GM04503 (cell line): ENCODE measurements at places on chromosomes 5 and 9.
A peak's percentile ranks its signal among the peaks of the same experiment; 100 is the strongest.

- no peak for DNase-seq
Observed at GRCh38 chr5:39521098-39521860, 96.5 kb upstream of the DAB2 start.

GRCh38 chr9:4743131-4743875 lies 2.3 kb upstream of the AK3 start:
- DNase-seq: peak; percentile 9

DNA sequence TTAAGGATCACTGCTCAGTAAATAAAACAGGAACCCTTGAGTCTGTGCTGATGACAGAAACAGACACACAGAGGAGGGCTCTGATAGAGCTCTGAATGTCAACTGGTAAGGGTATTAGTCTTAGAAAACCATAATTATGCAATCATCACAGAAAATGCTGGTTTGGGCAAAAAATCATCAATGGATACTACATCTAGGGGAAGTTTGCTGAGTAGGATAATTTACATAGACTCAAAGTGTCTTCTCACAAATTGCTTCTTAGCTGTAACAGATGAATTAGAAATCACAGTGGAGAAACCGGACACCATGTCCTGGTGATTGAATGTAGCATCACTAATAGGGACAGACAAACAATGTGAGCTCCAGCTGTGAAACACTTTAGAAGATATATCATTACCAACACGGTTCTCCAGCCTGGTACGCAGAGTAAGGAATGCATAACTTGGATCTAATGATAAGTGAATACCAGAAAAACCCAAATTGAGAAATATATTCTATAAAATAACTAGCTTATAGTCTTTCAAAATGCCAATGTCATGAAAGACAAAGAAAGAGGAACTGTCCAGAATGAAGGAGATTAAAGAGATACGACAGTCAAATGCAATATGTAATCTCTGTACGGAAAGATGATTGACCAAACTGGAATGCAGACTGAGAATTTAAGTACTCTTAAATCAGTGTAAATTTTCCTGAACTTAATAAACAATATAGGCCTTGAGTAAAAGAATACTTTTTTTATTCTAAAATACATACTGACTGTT lies 17.3 kb downstream of the CHD1 start:
- no peak for DNase-seq

GRCh38 chr5:82489683-82490082 lies 211.5 kb upstream of the RPS23 start:
- DNase-seq: no peak

DNA sequence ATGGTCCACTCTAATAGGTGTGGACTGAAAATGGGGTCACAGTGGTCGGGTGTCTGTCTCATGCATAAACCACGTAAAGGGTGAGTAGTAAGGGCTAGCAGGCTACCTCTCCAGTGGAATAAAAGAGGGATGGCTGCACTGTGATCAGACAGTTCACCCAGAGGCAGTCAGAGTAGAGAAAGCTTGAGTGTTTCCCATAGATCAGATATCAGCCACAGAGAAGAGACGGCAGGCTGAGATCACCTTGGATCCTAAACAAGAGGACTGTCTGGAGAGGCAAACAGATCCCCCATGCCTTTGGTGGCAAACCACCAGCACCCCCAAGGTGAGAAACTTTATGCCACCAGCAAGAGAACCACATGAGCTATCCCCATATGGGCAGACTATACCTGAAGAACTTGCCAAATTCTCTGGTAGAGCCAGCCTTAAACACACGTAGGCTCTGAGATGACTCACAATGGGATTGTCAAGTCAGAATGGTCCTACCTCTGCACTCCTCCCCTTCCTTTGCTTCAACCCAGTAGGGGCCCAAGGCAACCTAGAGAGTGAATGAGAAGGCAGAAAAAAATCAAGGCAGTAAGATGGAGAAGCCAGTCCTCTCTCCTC lies 205.2 kb upstream of the MAP3K1 start:
- no peak for DNase-seq

DNA sequence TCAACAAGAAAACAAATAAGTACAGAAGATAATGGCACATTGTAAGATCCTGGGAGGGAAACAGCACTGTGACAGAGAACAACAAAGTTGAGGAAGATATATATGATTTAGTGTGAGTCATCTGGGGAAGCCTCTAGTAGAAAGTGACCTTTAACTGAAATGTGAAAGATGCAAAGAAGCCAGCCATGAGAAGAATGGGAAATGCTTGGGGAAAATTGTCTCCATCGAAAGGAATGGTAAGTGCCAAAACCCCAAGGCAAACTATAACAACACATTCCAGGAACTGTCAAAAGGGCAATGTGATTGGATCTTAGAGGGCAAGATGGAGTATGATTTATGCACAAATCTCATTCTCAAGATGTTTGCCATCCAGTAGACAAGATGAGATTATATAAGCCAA lies 537.8 kb upstream of the BRINP1 start:
- DNase-seq: no peak

DNA sequence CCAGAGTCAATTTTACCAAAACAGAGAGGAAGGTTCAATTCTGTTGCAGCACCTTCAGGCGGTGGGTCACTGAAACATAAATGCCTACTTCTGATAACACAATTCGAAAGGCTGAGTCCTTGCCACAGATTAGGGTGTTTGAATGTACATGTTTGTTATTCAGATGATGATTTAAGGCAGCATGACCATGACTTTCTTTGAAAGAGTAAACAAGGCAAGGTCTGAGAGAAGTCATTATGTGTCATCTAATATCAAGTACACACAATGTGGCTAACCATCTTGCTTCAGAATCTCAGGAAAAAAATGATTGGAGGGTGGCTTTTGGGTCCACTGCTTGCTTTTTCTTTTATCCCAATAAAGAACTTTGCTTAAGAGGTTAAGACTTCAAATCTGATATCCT lies 457.5 kb downstream of the TAF11L14 start:
- no peak for DNase-seq

GRCh38 chr9:123320814-123321213 lies 35.2 kb upstream of the CRB2 start:
- no peak for DNase-seq

GRCh38 chr5:38329132-38329715 lies 70.9 kb downstream of the EGFLAM start:
- no peak for DNase-seq

- DNase-seq: no peak
Observed at GRCh38 chr5:146539973-146540372, 24.0 kb upstream of the GPR151 start.

GRCh38 chr9:114336157-114336556 lies 6.5 kb downstream of the ORM2 start:
- no peak for DNase-seq

DNA sequence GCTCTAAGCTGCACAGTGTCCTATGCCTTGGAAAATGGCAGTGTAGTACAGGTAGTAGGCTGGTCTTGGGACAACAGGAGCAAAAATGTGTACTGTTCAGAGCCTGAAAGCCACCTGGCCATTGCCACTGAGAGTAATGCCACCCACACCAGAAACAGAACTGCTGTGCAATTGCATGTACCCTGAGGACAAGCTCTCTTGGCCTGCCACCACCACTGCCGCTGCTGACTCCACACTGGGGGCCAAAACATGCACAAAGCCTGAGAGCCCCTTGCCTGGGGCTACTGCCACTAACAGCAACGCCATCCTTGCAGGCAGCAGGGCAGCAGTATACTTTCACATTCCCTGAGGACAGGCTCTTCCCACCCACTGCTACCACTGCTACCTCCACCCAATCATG lies 251.9 kb upstream of the CDH12 start:
- DNase-seq: no peak

DNA sequence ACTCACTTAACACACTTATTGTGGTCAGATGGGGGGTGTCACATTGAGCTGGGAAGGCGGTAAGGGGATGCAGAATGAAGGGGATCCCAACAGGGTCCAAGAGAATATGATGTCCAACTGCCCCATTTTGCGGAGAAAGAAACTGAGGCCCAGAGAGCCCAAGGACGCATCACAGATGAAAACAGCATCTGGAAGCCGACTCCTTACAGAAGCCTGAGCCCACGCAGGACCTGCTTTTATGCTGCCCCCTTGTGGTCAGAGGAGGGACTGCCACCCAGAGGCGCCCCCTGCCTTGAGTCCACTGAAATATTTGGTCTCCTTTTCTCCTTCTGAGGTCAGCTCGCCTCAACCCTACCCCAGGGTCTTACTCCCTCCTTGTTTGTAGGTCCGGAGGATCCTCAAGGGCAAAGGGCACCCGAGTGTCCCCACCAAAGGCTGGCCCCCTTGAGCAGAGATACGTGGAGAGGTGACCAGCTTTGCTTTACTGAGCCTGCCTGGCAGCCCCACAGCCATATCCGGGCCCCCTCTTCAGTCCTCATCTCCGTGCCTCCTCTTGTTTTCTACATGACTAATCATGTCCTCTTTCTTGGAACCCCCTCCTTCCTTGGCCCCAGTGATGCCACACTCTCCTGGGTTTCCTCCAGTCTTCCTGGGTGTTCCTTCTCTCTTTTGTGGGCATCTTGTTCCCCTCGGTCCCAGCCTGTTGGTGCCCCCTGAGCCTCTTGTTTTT lies 30.0 kb upstream of the TTLL11 start:
- no peak for DNase-seq

DNA sequence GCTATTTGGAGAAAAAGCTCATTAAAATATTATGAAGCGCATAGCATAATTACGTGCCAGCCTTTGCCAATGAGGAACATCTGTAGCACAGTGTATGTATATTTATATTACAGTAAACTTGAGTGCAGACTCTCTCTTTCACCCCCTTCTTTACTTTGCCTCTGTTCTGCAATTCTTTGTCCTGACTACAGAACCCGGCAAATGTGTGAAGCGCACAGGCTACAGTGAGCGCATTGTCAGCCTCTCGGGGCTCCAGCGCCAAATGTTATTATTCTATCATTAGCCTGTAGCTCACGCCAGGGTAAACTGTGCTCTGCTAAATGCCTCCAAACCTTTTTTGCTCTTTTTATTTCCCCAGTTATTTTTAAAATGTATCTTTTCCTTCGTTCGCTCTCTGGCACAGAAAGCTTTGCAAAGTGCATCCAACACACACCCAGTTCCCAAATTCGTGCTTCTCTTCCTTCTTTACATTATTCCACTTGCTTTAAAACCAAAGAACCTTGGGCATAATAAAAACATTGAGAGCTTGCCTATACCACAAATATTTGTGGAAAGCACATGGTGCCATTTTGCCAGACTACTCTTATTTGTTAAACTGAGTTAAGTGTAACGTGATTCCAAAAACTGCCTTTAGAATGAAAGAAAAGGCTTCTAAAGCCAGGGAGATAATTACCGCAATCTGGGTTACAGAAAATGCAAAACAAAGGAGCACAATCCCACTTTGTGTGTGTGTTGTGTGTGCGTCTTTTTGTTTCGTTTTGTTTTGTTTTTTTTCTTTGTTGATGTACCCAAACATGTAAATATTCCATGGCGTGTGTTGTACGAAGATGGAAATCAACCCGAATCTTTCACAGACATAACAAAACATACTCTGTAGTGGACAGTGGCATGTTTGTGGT lies 164.1 kb upstream of the MPDZ start:
- DNase-seq: no peak

GRCh38 chr5:121987685-121988073 lies 25.9 kb downstream of the SRFBP1 start:
- DNase-seq: no peak

GRCh38 chr5:157121709-157122108 lies 12.9 kb upstream of the HAVCR2 start:
- no peak for DNase-seq

DNA sequence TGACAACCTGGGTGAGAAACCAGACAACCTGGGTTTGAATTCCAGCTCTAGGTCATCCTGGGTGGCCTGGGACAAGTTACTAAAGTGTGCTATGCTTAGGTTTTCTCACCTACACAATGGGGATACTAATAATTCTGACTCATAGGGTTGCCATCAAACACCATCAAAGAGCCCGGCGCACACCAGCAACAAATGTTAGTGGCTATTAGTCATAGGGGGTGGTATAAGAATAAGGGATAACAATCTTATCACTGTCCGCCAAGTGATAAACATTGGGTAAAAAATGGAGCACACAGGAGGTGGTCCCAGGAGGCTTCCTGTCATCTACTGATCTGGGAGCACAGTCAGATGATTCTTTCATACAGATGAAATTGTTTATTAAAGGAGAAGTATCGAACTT lies 61.4 kb upstream of the AFAP1L1 start:
- no peak for DNase-seq

GRCh38 chr9:134040781-134041648 lies 15.7 kb downstream of the BRD3OS start:
- no peak for DNase-seq

DNA sequence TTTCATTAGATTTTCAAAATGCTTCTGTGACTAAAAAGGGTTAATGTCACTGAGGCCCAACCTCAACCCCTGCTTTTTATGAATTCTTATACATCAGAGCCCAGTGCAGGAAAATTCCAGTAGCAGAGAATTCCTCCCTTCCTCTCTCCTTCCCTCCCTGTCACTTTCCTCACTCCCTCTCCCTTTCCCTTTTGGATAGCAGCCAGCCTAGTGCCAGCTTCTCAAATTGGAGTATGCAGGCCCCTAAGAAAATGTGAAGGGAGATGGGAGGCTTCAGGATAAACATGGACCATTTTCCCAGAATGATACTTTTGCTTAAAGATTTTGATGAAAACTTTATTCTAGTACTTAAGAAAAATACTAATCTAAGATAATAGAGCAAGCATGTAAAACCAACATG lies 507.4 kb downstream of the KDM4C start:
- DNase-seq: no peak

DNA sequence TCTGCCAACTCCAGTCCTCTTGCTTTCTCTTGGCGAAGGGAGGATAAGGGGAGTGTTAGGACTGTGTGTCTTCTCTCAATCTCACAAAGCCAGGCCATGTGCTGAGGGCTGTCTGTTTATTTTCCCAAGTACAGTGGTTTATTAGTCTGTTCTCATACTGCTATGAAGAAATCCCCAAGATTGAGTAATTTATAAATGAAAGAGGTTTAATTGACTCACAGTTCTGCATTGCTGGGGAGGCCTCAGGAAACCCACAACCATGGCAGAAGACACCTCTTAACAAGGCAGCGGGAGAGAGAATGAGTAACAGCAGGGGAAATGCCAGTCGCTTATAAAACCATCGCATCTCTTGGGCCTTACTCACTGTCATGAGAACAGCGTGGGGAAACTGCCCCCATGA lies 36.2 kb upstream of the CKS2 start:
- peak; percentile 96 for DNase-seq

GRCh38 chr5:29218138-29218537 lies 1975.3 kb upstream of the CDH6 start:
- DNase-seq: no peak
